ENCODE measurements at places on chromosomes 1 and 21.

- DNase-seq = no peak
Measured at GRCh38 chr1:42158189-42158588, 5.0 kb downstream of the GUCA2B start.

GRCh38 chr1:114345930-114346479 lies 165.0 kb downstream of the TRIM33 start:
- DNase-seq = no peak

DNA sequence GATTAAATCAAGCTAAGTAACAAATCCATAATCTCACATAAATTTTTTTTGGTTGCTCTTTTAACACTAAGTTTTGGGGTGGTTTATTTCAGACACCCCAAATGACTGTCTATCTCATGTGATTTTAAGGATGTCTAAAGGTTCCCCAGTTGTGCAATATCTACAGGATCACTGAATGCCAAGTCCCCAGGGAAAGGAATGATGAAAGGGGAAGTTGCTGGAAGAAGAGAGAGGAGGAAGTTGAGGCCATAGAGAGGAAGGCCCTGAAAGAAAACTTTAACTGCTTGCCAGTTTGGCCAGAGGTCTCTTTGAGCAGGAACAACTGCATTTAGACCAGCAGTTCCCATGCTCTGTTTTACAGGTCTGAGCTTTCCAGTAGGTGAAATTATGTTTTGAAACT lies 27.5 kb upstream of the SLC19A2 start:
- no peak for DNase-seq

DNA sequence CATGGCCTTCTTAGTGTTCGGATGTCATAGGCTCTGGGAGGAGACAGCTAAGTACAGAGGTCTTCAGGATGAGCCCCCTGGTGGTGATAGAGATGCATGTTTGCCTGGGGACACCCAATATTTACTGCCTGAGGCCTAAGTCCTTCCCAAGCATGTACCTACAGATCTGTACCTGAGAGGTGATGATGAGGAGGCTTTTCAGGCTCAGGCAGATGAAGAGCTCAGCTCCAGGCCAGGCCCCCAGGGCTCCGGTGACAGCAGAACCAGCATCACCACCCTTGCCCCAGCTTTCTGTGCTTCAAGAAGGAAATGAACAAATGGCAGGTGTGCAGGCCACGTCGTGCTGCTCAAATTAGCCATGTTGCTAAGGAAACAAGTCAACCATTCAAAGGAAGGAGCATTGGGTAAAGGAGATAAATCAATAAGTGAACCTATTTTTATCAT lies 21.1 kb downstream of the CACNA1E start:
- DNase-seq = no peak

DNA sequence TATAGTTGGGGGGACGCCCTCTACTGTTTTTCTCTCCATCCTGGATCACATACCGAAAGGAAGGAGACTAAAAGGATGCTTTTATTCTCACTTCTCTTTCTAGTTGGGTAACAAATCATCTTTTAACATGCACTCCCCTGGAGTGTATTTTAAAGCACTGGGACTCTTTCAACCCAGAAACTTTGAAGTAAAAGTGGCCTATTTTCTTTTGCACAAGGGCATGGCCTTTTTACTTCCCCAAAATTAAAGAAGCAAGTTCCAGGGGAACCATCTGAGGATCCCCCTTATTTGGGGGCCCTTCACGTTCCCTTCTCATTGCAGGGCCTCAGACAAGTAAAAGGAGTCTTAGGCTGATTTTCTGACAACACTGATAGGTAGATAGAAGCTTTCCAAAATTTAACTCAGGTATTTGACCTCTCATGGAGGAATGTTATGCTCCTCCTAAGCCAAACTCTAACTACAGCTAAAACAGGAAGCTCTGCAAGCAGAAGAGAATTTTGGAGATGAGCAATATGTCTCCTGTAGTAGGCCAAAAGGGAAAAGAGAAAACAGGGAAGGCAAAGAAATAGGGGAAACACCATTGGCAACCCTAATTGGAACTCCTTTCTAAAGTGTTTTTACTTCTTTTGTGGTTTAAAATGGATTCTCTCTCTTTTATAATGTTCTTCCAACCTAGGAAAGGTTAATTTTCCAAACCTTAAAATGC lies 8.9 kb upstream of the CD46 start:
- no peak for DNase-seq

GRCh38 chr21:18499761-18500376 lies 96.3 kb upstream of the TMPRSS15 start:
- DNase-seq = no peak

DNA sequence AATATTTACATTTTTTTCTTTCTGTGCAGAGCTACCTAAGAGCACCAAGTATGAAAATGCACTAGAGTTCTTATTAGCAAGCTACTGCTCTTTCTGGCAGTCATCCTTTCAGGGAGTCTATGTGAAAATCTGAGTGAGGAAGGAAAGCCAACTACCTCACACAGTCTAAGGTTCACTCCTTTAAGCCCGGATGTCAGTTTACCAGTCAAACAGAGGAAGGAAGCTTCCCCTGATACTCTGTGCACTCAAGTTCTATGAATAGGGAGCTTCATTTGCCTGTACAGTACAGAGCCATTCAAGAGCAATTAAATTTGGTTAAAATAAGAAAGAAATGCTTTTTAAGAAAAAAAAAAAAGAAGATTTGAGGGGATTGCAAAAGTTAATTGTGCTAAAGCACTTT lies 6.9 kb downstream of the COL11A1 start:
- no peak for DNase-seq

- no peak for DNase-seq
Measured at GRCh38 chr1:4750177-4750576, 95.8 kb downstream of the AJAP1 start.

DNA sequence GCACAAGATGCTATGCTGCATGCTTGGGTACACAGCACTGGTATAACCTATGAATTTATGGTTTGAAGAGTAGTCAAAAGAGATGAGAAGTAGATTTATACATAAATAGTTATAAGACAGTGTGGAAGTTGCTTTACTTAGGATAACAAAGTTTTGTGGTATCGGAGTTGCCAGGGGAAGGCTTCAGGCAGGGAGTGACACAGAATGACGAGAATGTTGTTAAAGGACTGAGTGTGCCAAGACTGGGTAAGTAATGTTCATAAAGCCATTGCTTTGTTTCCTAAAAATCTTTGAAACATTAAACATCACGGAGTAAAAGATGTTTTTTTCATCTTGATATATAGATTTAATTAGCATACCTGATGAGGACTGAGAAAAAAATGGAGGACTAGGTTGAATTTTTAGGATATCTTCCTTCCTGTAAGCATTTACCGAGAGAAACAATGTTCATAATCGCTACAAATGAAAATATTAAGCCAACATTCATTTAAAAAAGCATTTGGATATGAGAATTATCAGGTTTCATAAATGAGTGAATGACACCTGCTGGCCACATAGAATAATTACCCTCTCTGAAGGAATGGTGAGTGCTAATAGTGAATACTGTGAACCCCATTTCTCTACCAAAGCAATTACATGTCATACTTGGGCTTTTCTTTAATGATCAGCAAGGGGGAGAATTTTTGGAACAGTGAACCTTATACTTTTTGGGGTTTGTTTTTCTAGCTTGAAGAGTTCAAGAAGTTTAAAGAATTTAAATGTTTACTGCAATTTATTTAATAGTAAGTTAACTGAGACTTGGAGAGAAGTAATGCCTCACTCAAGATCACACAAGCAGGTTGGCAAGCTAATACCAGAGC lies 28.4 kb downstream of the EXTL2 start:
- no peak for DNase-seq

- no peak for DNase-seq
Measured at GRCh38 chr1:41823471-41823870, 95.3 kb downstream of the HIVEP3 start.

- DNase-seq = no peak
Measured at GRCh38 chr1:193070386-193070753, 11.0 kb downstream of the RO60 start.

GRCh38 chr1:211677659-211678058 lies 2.2 kb upstream of the NEK2 start:
- DNase-seq = no peak

GRCh38 chr21:44694776-44695175 lies 2.2 kb upstream of the KRTAP10-12 start:
- no peak for DNase-seq

Measured in CD4-positive, alpha-beta T cell (primary cell).